ENCODE measurements at places on chromosomes 4 and X. TPM values are rescaled to one million over a fixed set of nuclear protein-coding genes. Genes with fewer than 3 reads are reported as not detected.

CFAP47 gene
- total RNA-seq, result not detected

RPA4 gene
- total RNA-seq, result 0.79 TPM

DRP2 gene
- 0.12 TPM for total RNA-seq

NEUROG2 gene
- total RNA-seq, result not detected

LDB2 gene
- 81.2 TPM for total RNA-seq

GAGE2A gene
- not detected for total RNA-seq

DCHS2 gene
- total RNA-seq, result under 0.01 TPM

IDUA gene
- 8.4 TPM for total RNA-seq

SLC6A14 gene
- not detected for total RNA-seq

GYG2 gene
- 0.06 TPM for total RNA-seq

DMD gene
- total RNA-seq, result 18.1 TPM

VCX2 gene
- not detected for total RNA-seq

SLITRK4 gene
- 7.5 TPM for total RNA-seq

DGKQ gene
- 12.9 TPM for total RNA-seq

POU4F2 gene
- not detected for total RNA-seq

OFD1 gene
- 9.0 TPM for total RNA-seq

MAGEA12 gene
- not detected for total RNA-seq

CXCL5 gene
- total RNA-seq, result not detected

TGIF2LX gene
- total RNA-seq, result not detected

SNCA gene
- 1.4 TPM for total RNA-seq

TRPC5OS gene
- not detected for total RNA-seq

GLOD5 gene
- total RNA-seq, result not detected

RAB41 gene
- total RNA-seq, result not detected

SHISA3 gene
- 22.0 TPM for total RNA-seq

SPINK2 gene
- total RNA-seq, result not detected

IL2 gene
- total RNA-seq, result not detected

CXCL11 gene
- not detected for total RNA-seq

RTL3 gene
- not detected for total RNA-seq

CT55 gene
- not detected for total RNA-seq

PARM1 gene
- 3.2 TPM for total RNA-seq

SHROOM2 gene
- 0.25 TPM for total RNA-seq

CLCN4 gene
- total RNA-seq, result 6.3 TPM

PGAM4 gene
- total RNA-seq, result not detected

GAGE12H gene
- total RNA-seq, result not detected

BTC gene
- 0.92 TPM for total RNA-seq

PRRG1 gene
- 7.9 TPM for total RNA-seq

FRAS1 gene
- total RNA-seq, result 0.37 TPM

MBNL3 gene
- total RNA-seq, result 1.8 TPM

TMEM185A gene
- total RNA-seq, result 22.9 TPM

ASB9 gene
- 1.6 TPM for total RNA-seq

PRICKLE3 gene
- 5.2 TPM for total RNA-seq

CT45A8 gene
- total RNA-seq, result not detected

F9 gene
- total RNA-seq, result not detected

PDHA2 gene
- not detected for total RNA-seq

GJB1 gene
- total RNA-seq, result not detected

CCKAR gene
- total RNA-seq, result 0.13 TPM

KLHL4 gene
- 1.6 TPM for total RNA-seq

VCX gene
- not detected for total RNA-seq

TMSB15A gene
- total RNA-seq, result 6.3 TPM

C1QTNF7 gene
- 1.1 TPM for total RNA-seq

BBS12 gene
- 6.2 TPM for total RNA-seq

CENPE gene
- total RNA-seq, result 14.5 TPM

SPANXA1 gene
- not detected for total RNA-seq

GAGE13 gene
- total RNA-seq, result not detected

EDA gene
- 0.79 TPM for total RNA-seq
